ENCODE measurements at places on chromosomes 7 and 10.

- DNase-seq, result no peak
Measured at GRCh38 chr7:73907554-73908122, 46.7 kb downstream of the TMEM270 start.

- no peak for DNase-seq
Measured at GRCh38 chr7:90520484-90520883, 51.0 kb downstream of the PTTG1IP2 start.

- DNase-seq, result no peak
Measured at GRCh38 chr7:73994023-73994422, 34.0 kb upstream of the ELN start.

GRCh38 chr7:108267615-108268014, 137.5 kb upstream of the LAMB4 start:
- no peak for DNase-seq

DNA sequence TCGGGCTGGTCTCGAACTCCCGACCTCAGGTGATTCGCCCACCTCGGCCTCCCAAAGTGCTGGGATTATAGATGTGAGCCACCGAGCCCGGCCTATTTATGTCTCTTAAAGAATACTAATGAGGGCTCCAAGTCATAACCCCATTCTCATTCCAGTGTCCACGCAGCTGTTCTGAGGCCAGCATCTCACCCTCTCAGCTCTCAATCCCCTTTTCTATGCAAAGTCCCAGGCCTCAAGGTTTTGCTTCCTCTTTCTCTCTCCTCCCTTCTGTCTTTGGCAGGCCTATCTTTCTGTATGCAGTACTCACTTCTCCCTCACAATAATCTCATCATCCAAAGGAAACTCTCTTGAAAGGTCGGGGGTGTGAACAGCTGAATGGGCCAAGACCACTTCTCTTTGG, 28.0 kb upstream of the VSIR start:
- DNase-seq, result no peak

GRCh38 chr10:4652111-4653010, 173.6 kb upstream of the AKR1E2 start:
- DNase-seq, result no peak

- DNase-seq, result no peak
Measured at GRCh38 chr7:85221796-85222195, 34.9 kb upstream of the SEMA3D start.

DNA sequence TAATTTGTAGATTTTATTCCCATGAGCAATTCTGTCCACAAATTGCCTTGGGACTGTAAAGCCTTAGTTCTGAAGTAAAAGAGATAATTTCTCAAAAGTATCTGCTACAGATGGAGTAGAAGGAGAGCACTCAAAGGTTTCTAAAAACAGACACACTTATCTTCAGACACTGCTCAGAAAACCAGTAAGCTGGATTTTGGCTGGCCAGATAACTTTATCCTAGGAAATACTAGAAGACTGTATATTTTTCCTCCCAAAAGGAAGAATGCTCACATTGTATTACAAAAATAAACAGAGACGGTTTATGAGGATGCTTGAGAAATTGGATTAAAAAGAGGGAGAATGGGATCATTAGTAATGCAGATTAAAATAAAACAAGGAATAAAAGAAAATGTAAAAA, 178.0 kb upstream of the IGFBP3 start:
- no peak for DNase-seq

DNA sequence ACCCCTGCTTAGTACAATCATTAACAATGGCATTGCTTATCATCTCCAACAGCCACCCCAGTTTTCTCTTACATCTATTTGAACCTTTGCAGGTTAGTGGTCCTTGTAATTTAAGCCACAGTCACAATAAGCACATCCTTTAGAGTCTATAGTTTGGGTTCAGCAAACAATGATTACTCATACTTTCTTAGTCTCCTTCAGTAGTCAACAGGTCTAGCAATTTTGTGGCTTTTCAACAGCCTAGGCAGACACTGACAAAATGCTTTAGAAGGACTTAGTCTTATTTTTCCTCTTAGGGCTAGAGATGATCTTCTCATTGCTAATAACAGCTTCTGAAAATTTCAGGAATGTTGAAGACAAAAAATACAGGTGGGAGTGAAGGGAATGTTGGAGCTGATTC, 32.3 kb upstream of the FAM204A start:
- no peak for DNase-seq

DNA sequence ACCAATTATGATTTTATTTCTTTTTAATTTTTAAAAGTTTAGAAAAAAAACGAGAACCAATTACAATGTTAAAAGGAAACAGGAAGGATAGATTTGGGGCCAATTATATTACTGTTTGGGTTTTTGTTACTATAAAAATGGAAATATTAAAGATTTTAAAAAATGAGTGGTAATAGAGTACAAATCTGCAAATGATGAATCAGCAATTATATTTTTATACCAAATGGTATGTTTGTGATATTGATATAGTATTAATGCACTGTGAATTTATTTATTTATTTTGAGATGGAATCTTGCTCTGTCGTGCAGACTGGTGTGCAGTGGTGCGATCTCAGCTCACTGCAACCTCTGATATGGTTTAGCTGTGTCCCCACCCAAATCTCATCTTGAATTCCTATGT, 11.5 kb upstream of the GARIN1A start:
- no peak for DNase-seq

All from HFF-Myc (cell line).